ENCODE measurements at places on chromosomes 6 and 20.

DNA sequence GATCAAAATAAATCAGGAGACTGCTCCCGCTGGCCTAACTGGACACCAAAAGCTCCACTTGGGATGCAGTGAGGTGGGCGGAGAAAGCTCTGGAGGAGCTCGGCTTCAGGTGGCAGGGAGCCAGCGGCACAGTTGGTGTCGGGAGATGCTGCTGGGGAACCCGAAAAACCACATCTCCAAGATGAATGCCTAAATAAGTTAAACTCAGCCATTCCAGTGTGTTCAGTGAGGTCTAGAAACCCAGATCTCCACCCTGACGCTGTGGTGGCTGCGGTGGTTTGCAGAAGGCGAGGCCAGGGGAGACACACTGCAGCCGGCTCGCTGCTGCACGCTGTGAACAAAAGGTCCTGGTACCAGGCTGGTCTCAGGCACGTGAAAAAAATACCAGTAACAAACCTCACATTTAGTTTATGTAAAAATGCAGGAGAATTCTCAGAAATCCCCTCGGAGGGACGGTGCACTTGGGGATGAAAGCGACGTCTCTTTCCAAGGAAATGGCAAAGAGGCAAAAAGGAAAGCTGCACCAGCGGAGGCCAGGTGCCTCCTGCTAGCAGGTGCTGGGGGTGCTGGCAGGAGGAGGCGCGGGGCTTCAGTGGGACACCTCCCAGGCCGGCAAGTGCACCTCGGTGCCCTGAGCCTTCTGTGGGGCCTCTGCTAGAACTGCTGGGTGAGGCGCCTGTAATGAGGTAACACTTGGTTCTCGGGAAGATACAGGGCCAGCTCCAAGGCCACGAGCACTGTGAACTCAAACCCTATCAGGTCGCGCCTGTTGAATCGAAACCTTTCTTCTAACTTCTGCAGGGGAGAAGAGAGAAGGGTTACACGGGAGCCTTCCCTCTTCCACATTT is 3.6 kb downstream of the RPS21 start:
- no peak for DNase-seq

GRCh38 chr6:106188104-106188794 is 102.1 kb downstream of the PRDM1 start:
- DNase-seq = no peak

DNA sequence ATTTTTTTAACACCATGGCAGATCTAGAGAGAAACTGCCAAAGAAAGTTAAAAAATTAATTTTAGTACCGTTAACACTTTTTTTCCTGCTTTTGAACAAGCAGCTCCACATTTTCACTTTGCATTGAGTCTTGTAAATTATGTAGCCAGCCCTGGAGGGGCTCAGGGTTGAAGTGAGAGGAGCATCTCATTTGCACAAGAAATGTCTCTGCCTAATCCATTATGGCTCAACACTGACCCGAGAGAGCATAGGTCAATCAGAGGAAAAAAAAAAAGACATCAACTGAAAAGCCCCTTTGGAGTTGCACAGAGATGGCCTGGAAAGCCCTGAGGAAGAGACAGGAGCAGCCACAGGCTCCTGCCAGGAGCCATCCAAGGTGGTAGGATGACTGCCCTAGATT is 4.3 kb upstream of the SLPI start:
- no peak for DNase-seq

DNA sequence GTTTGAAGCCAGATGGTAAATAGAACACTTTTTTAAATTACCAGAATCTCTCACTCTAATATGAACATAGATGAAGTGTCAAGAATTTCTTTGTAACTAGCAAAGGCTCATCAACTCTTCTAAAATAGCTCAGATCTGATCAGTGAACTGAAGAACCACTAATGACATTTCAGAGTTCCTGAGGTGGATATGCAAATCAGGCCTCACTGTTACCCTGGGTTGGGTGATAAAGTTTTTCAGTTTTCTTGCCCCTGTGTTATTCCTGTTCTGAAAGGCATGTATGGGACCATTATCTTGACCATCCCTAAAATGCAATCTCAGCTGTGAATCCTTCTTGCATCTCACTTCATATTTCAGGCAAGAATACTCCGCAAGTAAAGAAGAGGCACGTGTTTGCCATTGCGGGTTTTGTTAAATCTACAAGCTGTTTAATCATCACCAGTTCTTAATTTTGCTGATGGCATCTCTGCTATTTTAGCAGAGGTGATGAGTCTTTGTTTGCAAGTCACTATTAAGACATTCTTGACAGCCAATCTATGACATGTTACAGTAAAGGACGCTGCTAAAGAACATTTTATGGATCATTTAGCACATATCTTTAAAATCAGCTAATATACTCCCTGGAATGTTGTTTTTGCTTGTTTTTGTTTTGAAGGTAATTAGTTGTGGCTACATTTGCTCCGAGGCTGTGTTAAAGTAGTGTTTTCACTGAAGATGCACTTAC is 47.9 kb downstream of the KHDC1L start:
- no peak for DNase-seq

- no peak for DNase-seq
Observed at GRCh38 chr6:155351273-155352129, 37.2 kb upstream of the TFB1M start.
